ENCODE measurements at places on chromosomes 7 and 10.
A peak's percentile ranks its signal among the peaks of the same experiment; 100 is the strongest.

- no peak for DNase-seq
Observed at GRCh38 chr10:14459665-14460064, 128.9 kb upstream of the FRMD4A start.

GRCh38 chr7:141359740-141360415 lies 191.3 kb upstream of the AGK start:
- no peak for DNase-seq

- DNase-seq: no peak
Observed at GRCh38 chr10:49099046-49099445, 16.3 kb downstream of the VSTM4 start.

GRCh38 chr10:31457858-31458257 lies 138.8 kb downstream of the ZEB1 start:
- DNase-seq: no peak

GRCh38 chr7:39659356-39660013 lies 36.1 kb downstream of the RALA start:
- DNase-seq: peak; percentile 11

GRCh38 chr10:72334825-72335393 lies 19.8 kb downstream of the DNAJB12 start:
- no peak for DNase-seq

DNA sequence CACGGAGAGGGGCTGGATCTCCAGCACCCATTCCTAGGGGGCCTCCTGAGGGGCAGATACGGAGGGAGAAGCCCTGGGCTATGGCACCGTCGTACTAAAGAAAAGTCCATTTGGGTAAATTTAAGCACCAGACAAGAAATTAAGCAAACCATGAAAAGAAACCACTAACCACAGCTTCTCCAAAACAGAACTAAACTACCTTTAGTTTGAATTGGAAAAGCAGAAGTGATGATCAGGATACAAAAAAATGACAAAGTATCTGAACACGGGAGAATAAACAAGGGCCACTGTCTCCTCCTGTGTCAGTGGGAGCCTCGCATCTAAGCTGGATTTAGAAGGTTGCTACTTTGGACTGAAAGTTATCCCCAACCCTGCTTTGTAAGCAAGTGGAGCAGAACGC lies 69.1 kb downstream of the DIP2C start:
- DNase-seq: no peak

GRCh38 chr10:114616103-114616502 lies 42.0 kb downstream of the ABLIM1 start:
- no peak for DNase-seq

- DNase-seq: no peak
Observed at GRCh38 chr10:130894471-130894870, 417.1 kb downstream of the TCERG1L start.

DNA sequence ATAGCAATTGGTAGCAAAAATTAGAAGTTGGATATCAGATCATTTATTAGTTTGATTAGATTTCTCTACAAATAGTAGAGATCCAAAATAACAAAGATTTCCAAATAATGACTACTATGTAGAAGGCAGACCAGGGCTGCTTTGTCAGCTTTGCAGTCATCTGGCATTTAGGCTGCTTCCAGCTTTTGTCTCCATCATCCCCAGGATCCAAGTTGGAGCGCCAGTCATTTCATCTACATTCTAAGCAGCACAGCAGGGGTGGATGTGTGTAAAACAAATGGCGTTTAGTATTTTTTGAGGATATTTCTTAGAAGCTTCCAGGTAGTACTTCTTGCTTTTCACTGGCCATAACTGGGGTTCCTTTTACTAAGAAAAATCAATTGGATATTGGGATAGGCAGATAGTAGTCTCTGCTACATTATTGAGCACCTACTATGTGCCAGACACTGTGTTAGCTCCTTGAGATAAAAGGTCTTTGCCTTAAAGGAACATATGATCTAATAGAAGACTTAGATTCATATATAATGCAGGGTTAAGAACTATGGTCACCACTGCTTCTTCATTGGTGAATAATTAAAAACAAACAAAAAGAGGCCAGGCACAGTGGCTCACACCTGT lies 41.5 kb downstream of the TPST1 start:
- DNase-seq: no peak

DNA sequence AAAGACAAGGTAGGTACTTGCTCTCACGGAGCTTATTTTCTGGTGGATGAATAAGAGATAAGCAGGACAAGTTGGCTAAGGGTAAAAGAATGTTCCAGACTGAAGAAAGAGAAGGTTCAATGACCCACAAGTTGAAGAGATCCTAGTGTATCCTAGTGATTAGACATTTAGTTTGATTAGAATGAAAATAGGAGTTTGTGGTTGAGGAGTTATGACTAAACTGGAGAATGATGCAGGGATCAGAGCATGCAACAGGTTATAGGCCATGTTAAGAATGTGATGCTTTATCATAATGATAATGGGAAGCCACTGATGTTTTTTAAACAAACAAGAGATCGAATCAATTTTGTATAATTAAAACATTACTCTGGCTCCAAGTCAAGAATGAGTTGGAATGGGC lies 357.2 kb downstream of the HPSE2 start:
- no peak for DNase-seq

- DNase-seq: peak; percentile 52
Observed at GRCh38 chr7:122885583-122886356, 490 bp downstream of the CADPS2 start.

DNA sequence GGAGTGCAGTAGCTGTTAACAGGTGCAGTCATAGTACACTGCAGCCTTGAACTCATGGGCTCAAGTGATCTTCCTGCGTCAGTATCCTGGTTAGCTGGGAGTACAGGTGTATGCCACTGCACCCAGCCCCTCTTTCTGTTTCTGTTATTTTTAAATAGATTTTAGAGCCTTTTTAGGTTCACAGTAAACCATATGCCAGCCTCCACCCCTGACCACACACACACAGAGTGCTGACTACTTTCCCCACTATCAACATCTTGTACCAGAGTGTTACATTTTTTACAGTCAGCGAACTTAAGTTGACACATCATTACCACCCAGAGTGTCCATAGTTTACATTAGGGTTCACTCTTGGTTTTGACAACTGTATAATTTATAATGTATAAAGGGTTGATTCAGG lies 32.1 kb downstream of the MARCHF5 start:
- DNase-seq: no peak

GRCh38 chr10:113129117-113129516 lies 179.1 kb downstream of the TCF7L2 start:
- DNase-seq: no peak

GRCh38 chr10:17643339-17643754 lies 604 bp upstream of the STAM start:
- DNase-seq: peak; percentile 84

GRCh38 chr7:57203161-57203791 lies 71.0 kb upstream of the ZNF479 start:
- DNase-seq: no peak

- DNase-seq: peak; percentile 56
Observed at GRCh38 chr10:63765126-63765525, 243.9 kb downstream of the REEP3 start.

DNA sequence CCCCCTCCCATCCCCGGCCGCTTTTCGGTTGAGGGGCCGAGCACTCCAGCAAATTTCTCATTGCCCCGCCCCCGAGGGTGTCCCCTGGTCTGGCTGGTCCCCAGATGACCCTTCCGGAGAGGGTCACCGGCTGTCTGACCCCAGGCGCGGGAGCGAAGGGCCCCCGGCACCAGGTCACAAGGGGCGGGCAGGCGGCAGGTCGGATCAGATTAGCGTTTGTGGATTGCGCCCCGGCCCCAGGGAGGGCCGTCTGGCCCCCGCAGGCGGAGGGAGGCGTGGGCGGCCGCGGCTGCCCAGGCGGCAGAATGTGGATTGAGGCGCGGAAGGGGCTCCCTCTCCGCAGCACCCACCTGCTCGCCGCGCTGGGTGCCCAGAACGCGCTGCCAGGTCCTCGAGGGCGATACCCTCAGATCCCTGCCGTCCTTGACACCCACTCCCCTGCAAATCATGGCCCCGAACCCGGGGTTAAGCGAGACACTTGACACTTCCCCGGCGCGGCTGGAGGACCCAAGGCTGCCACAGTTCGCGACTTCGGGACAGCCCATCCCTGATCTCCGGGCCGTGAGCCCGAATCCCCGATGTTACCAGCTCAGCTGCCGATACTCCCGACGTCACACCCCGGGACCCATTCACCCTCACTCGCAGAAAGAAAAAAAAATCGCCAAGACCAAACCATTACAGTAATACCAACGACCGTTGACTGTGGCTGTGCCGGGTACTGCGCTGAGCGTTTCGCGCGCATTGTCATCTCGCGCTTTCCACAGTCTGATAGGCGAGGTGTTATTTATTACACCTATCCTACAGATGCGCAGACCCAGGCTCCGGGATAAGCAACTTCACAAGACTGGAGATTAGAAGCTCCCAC lies 953 bp downstream of the NODAL start:
- no peak for DNase-seq

GRCh38 chr10:127740596-127740995 lies 3.6 kb downstream of the FOXI2 start:
- no peak for DNase-seq

DNA sequence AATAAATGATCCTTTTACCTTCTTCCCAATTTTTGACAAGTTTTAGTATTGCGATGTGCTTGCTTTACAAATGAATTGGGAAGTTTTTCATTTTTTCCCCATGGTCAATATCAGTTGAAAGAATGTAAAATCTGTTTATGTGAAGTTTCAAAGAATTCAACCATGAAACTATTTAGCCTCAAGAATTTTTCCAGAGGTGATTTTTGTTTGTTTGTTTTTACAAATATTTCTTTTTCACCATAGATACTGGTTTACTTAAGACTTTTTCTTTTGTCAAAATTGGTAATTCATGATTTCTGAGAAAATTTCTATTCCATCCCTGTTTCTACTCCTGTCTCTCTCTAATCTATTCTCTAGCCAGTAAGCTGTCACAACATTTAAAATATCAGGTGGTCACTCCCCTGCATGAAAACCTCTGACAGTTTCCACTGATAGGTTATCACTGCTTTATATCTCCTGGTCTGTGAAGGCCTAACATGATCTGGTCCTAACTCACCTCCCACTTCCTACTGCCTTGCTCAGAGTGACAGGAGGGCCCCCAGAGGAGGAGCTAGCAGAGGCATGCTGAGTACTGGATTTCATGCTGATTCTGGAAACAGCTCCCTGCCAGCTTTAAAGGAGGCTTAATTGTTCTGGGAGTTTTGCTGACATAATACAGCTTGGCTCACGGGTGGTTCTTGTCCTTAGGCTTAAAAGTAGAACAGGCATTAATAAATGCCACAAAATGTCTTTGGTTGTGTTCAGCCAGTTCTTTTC lies 7.6 kb upstream of the ARMS2 start:
- DNase-seq: no peak
